Activated CD8-positive, alpha-beta T cell treated with anti-CD3 and anti-CD28 coated beads for 36 hours (primary cell): ENCODE measurements at places on chromosomes 16 and 17.

DNA sequence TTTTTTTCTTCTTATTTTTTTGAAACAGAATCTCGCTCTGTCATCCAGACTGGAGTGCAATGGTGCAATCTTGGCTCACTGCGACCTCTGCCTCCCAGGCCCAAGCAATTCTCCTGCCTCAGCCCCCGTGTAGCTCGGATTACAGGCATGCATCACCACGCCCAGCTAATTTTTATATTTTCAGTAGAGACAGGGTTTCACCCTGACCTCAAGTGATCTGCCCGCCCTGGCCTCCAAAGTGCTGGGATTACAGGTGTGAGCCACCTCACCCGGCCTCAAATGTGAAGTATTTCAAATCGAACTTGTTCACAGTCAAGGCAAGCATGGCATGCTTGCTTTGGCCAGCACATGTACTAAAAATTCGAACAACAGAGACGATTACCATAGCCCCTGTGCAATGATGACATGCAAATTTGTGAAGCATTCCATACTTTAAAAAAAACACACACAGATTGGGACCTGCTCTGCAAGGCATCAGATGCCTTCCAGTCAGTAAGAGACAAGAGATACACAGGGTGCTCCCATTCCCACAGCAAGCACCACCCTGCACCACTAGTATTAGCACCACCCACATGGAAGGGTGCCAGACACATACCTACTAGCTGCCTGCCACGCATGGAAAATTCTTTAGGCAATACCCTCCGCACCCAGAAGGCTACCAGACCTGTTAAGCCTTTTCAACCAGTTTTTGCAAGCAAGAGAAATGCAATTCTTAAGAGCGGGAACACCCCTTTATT is 47.2 kb downstream of the ANKRD11 start:
- H3K27ac ChIP-seq, result peak overlapping the region; percentile 23
- no peak overlapping the region for H3K4me3 ChIP-seq
- H3K4me1 ChIP-seq, result peaks cover 89% of the 10 kb centered on the region
- no peaks in the 10 kb centered on the region for H3K27me3 ChIP-seq

GRCh38 chr17:17063546-17064122 is 21.4 kb downstream of the MPRIP start:
- no peak for DNase-seq
- H3K4me1 ChIP-seq, result peaks cover 51% of the 10 kb centered on the region
- peak overlapping the region; percentile 60 for H3K27ac ChIP-seq
- H3K27me3 ChIP-seq, result no peaks in the 10 kb centered on the region

- H3K4me3 ChIP-seq, result no peak overlapping the region
- DNase-seq, result no peak
- H3K27ac ChIP-seq, result no peak overlapping the region
- no peaks in the 10 kb centered on the region for H3K27me3 ChIP-seq
- no peaks in the 10 kb centered on the region for H3K36me3 ChIP-seq
- no peaks in the 10 kb centered on the region for H3K4me1 ChIP-seq
Observed at GRCh38 chr16:88489163-88489741, 36.2 kb downstream of the ZFPM1 start.

GRCh38 chr17:57528058-57528451 is 217.0 kb downstream of the CCDC182 start:
- H3K4me3 ChIP-seq, result no peak overlapping the region
- H3K27ac ChIP-seq, result no peak overlapping the region
- no peaks in the 10 kb centered on the region for H3K27me3 ChIP-seq
- H3K36me3 ChIP-seq, result peaks cover 3% of the 10 kb centered on the region
- DNase-seq, result no peak

DNA sequence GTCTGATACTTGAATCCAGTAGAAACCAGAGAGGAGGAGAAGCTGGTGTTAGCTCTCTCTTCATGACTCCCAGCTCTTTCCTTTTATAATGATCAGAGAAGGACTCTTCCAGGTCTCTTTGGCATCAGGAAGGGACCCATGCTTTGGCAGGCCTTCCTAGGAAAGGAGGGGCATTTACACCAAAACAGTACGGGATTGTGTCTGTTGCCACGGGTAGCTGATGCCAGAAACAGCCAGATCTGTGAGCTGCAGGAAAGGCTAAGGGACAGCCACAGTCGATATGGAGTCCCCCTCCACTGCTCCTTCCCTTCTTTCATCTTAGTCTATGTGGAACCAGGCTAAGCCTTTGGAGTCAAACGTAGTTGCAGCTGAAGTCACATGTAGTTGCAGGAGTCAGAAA is 9.3 kb downstream of the CEP295NL start:
- no peak for DNase-seq
- no peak overlapping the region for H3K27ac ChIP-seq
- H3K27me3 ChIP-seq, result no peaks in the 10 kb centered on the region
- H3K4me1 ChIP-seq, result peaks cover 28% of the 10 kb centered on the region
- no peak overlapping the region for H3K4me3 ChIP-seq
- H3K36me3 ChIP-seq, result no peaks in the 10 kb centered on the region

- no peak for DNase-seq
- H3K36me3 ChIP-seq, result peaks cover 44% of the 10 kb centered on the region
- peaks cover 59% of the 10 kb centered on the region for H3K4me1 ChIP-seq
- peak overlapping the region; percentile 92 for H3K27ac ChIP-seq
Observed at GRCh38 chr17:50146927-50147665, 3.4 kb downstream of the PPP1R9B start.

- peaks cover 18% of the 10 kb centered on the region for H3K4me1 ChIP-seq
- H3K27ac ChIP-seq, result no peak overlapping the region
- peaks cover 31% of the 10 kb centered on the region for H3K27me3 ChIP-seq
- DNase-seq, result no peak
Observed at GRCh38 chr17:72587156-72587555, 466.3 kb downstream of the SOX9 start.

DNA sequence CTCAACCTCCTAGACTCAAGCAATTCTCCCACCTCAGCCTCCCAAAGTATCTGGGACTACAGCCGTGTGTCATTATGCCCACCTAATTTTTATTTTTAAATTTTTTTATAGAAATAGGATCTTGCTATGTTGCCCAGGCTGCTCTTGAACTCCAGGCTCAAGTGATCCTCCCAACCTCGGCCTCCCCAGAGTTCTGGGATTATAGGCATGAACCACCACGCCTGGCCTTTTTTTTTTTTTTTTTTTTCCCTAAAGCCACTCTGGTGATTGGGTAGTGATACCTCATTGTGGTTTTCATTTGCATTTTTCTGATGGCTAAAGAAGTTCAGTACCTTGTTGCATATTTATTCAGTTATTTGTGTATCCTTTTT is 1.2 kb upstream of the CDR2L start:
- H3K27ac ChIP-seq, result no peak overlapping the region
- H3K4me3 ChIP-seq, result no peak overlapping the region
- H3K27me3 ChIP-seq, result peaks cover 19% of the 10 kb centered on the region
- peaks cover 17% of the 10 kb centered on the region for H3K4me1 ChIP-seq

DNA sequence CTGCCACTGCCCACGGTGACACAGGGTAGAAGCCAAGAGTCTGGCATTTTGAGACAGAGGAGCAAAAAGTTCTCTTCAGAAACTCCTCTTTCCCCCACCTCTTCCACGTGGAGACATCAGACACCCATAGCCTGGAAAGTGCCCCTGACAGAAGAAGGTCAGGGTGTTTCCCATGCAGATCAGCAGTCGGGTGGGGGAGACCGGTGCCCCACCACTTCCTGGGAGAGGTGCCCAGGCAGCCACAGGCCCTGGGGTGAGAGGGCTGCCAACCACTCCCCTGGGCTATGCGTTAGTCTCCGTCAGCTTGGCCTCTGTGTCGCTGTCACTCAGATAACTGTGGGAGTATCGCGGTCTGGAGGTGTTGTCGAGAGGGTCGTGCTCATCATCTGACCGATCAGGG is 31.5 kb downstream of the PIPOX start:
- H3K4me3 ChIP-seq, result no peak overlapping the region
- H3K4me1 ChIP-seq, result no peaks in the 10 kb centered on the region
- H3K27me3 ChIP-seq, result no peaks in the 10 kb centered on the region
- no peaks in the 10 kb centered on the region for H3K36me3 ChIP-seq

- peak overlapping the region; percentile 82 for H3K27ac ChIP-seq
- H3K4me3 ChIP-seq, result peak overlapping the region; percentile 61
- no peaks in the 10 kb centered on the region for H3K36me3 ChIP-seq
- H3K4me1 ChIP-seq, result peaks cover 21% of the 10 kb centered on the region
- peak; percentile 97 for DNase-seq
- H3K27me3 ChIP-seq, result no peaks in the 10 kb centered on the region
Observed at GRCh38 chr16:17070882-17071592, 399.7 kb downstream of the XYLT1 start.

- H3K36me3 ChIP-seq, result no peaks in the 10 kb centered on the region
- no peak overlapping the region for H3K4me3 ChIP-seq
- H3K27ac ChIP-seq, result no peak overlapping the region
Observed at GRCh38 chr17:80107231-80108021, 6.0 kb downstream of the GAA start.

DNA sequence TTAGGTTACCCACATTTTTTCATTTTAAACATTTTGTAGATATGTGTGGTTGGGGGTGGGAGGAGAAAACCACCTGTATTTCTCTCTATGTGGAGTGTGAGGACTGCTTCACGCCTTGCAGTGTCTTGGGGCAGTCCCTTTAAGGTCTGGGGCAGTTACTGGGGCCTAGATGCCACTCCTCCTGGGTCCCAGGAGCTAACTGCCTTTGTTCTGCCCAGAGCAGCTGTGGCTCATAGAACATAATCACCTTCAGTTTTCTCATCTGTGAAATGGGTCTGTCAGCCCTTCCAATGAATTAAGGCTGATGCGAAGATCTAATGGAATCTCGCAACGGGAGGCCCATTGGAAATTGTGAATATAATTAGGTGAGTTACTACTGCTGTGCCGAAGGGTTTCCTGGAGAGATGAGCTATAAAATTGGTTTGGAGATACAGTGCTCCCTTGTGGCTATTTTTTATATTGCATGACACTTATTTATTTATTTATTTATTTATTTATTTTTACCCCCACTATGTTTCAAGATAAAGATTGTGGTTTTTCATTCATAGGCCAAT is 22.9 kb downstream of the DHRS7C start:
- no peak for DNase-seq
- no peak overlapping the region for H3K27ac ChIP-seq
- H3K4me3 ChIP-seq, result no peak overlapping the region
- H3K4me1 ChIP-seq, result no peaks in the 10 kb centered on the region

DNA sequence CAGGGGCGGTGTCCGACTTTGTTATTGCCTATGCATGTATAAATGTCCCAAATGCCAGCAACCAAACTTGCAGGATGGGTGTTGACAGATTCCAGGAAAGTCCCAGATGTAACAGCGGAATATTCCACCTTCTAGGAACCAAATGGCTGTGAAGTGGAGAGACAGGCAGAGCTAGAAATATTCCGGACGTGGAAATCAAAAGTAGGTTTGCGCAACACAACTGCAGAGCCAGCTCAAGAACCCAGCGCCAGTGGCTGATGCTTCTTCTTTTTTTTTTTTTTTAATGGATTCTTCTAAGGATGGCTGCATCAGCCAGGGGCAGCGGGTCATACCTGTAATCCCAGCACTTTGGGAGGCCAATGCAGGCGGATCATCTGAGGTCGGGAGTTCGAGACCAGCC is 601.7 kb downstream of the MAF start:
- no peaks in the 10 kb centered on the region for H3K27me3 ChIP-seq
- no peak overlapping the region for H3K27ac ChIP-seq
- no peaks in the 10 kb centered on the region for H3K36me3 ChIP-seq

- no peaks in the 10 kb centered on the region for H3K36me3 ChIP-seq
- H3K27ac ChIP-seq, result no peak overlapping the region
- no peaks in the 10 kb centered on the region for H3K27me3 ChIP-seq
- no peaks in the 10 kb centered on the region for H3K4me1 ChIP-seq
- no peak for DNase-seq
Observed at GRCh38 chr16:78490431-78490830, 391.0 kb downstream of the WWOX start.
